ENCODE measurements at places on chromosomes 6 and 20. TPM values are rescaled to one million over a fixed set of nuclear protein-coding genes. Genes with fewer than 3 reads are reported as not detected.

The SEMG2 gene
- not detected for total RNA-seq

The DOK5 gene
- total RNA-seq, result not detected

The KIF3B gene
- total RNA-seq, result 19.3 TPM

The SERPINB6 gene
- total RNA-seq, result 31.8 TPM

The RBBP9 gene
- 15.3 TPM for total RNA-seq

The AKAP12 gene
- total RNA-seq, result 3.4 TPM

The NINL gene
- 20.1 TPM for total RNA-seq

The MYT1 gene
- not detected for total RNA-seq

The CFAP206 gene
- not detected for total RNA-seq

The ZC2HC1B gene
- not detected for total RNA-seq

The ACAT2 gene
- 44.6 TPM for total RNA-seq

The CPXM1 gene
- not detected for total RNA-seq

The PHACTR3 gene
- 0.25 TPM for total RNA-seq

The SLC12A5 gene
- not detected for total RNA-seq

The TEAD3 gene
- 6.3 TPM for total RNA-seq

All from left lobe of liver (tissue), 2 donors.